ENCODE measurements at places on chromosomes 3 and 15. TPM values are rescaled to one million over a fixed set of nuclear protein-coding genes. Genes with fewer than 3 reads are reported as not detected.

- H3K4me1 ChIP-seq, result no peaks in the 10 kb centered on the region
- no peaks in the 10 kb centered on the region for H3K36me3 ChIP-seq
- no peaks in the 10 kb centered on the region for H3K27me3 ChIP-seq
Observed at GRCh38 chr15:100718075-100718980, 115.9 kb downstream of the ASB7 start.

- H3K4me1 ChIP-seq, result no peaks in the 10 kb centered on the region
- H3K27me3 ChIP-seq, result no peaks in the 10 kb centered on the region
Observed at GRCh38 chr15:48721061-48721810, 75.7 kb upstream of the FBN1 start.

DNA sequence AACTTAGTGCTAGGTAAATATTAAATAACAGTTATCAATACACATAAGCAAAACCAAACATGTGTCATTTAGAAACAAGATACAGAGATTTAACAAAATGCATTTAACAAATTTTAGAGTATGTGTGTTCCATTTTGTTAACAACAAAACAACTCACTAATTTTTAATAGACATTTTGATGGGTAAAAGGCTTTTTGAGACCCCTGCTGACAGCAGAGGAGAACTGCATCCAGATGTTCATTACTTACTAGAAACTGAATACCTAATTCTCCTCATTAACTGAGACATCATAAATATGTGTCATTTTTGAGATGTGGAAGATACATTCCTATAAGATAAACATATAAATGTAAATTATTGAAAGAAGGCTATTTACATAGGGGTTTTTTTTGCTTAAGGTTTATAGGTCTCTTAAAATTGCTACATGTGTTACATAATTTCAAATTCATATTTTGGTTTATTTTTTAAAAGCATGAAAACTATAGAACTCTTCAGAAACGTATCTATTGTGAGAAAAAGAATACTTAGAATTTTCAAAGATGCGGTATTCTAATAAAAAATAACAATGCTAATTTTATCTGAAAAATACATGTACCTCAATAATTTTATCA, 1009.8 kb downstream of the TUSC7 start:
- no peak overlapping the region for H3K27ac ChIP-seq
- H3K27me3 ChIP-seq, result no peaks in the 10 kb centered on the region

DNA sequence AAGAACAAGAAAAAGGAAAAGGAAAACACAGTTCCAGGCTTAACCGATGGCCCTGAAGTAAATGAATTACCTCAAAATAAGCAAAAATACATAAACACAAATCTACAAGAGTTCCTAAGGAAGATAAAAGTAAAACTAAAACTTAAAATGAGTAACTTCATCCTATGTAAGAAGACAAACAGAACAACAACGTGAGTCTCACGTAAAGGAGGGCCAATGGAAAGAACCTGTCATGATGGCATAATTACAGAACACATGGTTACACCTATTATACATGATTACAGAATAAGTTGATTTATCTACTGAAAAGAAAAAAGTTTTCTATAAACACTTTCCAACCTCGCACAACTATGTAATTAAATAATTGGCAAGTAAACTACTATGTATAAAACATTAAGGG, 42.1 kb downstream of the ADAM10 start:
- no peaks in the 10 kb centered on the region for H3K27me3 ChIP-seq
- no peaks in the 10 kb centered on the region for H3K4me1 ChIP-seq
- no peak overlapping the region for H3K27ac ChIP-seq

GRCh38 chr3:140563206-140563760, 114.6 kb upstream of the TRIM42 start:
- H3K4me1 ChIP-seq, result no peaks in the 10 kb centered on the region
- DNase-seq, result no peak
- H3K27ac ChIP-seq, result no peak overlapping the region
- H3K4me3 ChIP-seq, result no peak overlapping the region

DNA sequence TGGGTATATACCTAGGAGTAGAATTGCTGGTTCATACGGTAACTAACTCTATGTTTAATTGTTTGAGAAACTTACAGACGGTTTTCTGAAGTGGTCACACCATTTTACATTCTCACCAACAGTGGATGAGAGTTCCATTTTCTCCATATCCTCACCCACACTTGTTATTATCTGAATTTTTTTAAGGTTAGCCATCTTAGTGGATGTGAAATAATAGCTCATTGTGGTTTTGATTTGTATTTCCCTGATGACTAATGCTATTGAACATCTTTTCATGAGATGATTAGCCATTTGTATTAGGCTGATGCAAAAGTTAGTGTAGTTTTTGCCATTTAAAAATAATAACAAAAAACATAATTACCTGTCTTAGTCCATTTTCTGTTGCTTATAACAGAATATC, 18.6 kb downstream of the CSTA start:
- H3K27me3 ChIP-seq, result no peaks in the 10 kb centered on the region
- no peaks in the 10 kb centered on the region for H3K4me1 ChIP-seq
- H3K27ac ChIP-seq, result no peak overlapping the region
- DNase-seq, result no peak

DNA sequence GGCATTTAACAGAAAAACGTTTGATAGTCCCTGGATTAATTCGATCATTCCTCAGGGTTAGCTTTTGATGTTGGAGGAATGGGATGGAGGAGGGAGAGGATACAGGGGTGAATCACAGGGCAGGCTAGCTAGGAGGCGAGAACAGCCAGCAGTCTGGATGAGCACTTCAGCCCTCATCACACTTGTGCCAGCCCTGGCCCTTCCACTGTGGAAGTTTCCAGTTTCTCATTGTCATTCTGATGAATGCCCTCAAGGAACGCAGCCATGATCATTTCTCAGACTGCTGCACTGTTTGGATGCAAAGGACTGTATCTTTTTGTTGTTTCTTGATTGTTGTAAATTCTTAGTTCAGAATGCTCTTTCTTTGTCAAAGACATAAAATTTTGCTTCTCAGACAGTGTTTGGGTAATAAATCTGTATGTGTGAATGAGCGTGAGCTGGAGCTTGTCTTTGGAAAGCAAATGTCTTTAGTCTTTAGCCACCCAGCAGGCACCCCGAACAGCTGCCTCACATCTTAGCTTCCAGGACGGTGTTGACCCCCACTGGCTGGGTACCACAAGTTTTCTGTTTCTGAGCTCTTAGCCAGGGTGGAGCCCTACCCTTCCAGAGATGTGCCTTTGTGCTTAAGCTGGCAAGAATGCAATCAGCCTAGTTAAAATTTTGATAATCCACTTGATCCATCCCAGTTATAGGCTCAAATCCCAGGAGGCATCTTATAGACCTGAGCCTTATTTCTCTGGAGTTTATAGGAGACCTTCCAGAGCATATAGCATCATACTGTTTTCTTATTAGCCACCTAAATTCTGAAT, 121.1 kb downstream of the PDCD6IP start:
- no peaks in the 10 kb centered on the region for H3K4me1 ChIP-seq
- no peak overlapping the region for H3K4me3 ChIP-seq
- no peaks in the 10 kb centered on the region for H3K36me3 ChIP-seq
- H3K27ac ChIP-seq, result no peak overlapping the region
- no peak for DNase-seq

IL16 gene
- total RNA-seq, result 40.5 TPM

All from breast epithelium (tissue), 4 donors.